ENCODE measurements at places on chromosomes 5 and 9.

- DNase-seq = no peak
Measured at GRCh38 chr9:35557320-35557719, 47.7 kb upstream of the TESK1 start.

DNA sequence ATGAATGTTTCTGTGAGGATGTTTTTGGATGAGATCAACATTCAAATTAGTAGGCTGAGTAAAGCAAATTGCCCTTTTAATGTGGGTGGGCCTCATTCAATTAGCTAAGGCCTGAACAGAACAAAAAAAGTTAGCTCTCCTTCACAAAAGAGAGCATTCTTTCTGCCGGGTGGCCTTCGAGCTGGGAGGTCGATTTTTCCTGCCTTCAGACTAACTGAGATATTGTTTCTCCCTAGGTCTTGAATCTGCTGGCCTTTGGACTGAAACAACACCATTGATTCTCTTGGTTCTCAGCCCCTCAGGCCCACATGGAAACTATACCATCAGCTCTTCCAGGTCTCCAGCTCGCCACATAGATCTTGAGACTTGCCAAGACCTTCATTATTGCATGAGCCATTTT is 29.1 kb upstream of the FREM1 start:
- DNase-seq = no peak

DNA sequence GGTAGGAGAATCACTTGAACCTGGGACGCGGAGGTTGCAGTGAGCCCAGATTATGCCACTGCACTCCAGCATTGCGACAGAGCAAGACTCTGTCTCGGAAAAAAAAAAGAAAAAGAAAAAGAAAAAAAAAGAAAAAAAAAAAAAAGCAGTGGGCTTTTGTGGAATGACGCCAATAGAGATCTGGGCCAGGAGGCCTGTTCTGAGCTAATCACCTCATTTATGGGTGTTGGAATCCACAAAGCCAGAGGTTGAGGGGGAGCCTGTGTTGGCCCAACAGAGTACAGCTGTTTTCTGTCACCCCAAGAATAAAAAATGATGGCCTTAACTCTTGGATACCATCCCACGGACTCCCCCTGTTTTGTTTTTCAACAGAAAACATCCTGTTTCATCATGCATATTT is 18.5 kb downstream of the OSTF1 start:
- DNase-seq = no peak

GRCh38 chr5:142816531-142817430 is 46.6 kb downstream of the ARHGAP26 start:
- peak; percentile 58 for DNase-seq

DNA sequence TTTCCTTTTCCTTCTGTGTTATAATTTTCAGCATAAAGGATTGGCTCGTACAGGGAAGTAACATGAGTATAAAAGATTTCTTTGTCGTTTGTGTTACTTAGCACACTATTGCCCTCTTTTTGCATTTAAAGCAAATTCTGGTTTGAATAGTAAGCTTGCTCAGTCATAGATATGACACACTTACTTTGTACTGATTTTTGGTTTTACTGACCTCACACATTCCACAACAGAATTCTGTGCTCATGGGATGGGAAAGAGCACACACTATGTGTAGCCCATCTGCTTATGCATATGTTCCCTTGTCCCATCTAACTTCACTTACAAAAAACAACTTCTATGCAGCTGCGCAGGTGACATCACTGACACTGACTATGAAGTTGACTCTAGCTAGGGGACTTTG is 111.9 kb upstream of the MTAP start:
- DNase-seq = no peak

DNA sequence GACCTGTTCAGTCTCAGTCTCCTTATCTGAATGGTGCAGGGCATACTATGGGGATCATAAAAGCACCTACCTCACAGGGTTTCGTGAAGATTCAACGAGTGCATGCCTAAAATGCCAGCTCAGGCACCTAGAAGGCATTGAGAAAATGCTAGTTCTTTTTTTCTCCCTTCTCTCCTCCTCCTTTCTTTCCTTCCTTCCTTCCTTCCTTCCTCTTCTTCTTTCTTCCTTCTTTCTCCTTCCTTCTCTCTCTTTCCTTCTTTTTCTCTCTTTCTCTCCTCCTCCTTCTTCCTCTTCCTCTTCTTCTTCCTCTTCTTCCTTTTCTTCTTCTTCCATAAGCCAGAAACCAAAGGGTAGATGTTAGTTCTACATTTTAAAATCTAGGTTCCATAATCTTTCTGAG is 12.3 kb upstream of the RAB14 start:
- no peak for DNase-seq

DNA sequence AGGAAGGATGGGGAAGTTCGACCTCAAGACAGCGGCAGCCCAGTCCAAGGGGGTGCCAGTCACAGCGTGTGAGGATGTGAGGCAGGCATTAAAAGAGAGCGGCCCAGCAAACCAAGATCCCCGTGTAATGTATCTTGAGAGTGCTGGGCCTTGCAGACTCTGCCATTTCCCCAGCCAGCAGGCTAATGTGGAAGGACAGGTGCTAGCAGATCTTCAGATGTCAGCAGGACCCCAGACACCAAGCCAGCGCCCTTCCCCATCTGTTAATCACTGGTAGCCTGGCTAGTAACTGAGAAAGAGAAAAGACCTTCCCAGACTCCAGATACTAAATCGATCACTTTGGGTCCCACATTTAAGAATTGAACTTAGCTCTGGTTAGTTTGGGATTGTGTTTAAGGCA is 62.2 kb downstream of the NTRK2 start:
- no peak for DNase-seq

DNA sequence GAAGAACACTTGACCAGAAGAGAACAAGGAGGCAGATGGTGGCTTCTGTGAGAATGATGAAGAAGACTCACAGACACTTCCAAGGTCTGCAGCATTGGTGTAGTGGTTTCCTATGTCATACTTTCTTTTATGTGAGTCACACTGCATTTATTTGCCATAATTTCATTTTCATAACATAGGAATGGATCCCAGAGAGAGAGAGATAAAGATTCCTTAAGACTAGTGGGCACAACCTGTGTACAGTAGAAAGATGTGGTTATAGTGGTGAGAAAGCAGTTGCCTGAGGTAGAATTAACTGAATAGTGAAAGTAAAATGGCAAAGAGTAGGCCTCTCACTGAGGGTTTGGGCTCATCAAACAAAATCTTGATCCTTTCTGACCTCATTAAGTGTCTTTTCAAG is 7.6 kb upstream of the CCDC152 start:
- DNase-seq = no peak

DNA sequence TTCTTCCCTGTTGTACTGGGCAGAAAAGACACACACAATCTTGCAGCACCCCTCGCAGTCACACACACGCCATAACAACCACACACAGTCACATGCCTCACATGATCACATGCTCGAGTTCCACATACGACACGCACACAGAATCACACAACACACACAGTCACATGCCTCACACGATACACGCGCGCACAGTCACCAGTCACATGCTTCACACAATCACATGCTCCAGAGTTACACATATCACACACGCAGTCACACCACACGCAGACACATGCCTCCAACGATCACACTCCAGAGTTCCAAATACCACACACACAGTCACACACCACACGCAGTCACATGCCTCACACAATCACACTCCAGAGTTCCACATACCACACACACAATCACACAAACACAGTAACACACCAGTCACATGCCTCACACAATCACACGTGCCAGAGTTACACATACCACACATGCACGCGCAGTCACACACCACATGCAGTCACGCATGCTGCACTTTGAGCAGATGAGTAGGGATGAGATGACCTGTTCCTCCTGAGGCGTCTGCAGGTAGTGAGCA is 49.0 kb upstream of the LRRC14B start:
- no peak for DNase-seq

GRCh38 chr5:5242056-5242455 is 101.9 kb downstream of the ADAMTS16 start:
- no peak for DNase-seq

- DNase-seq = no peak
Measured at GRCh38 chr5:36721664-36722235, 115.3 kb downstream of the SLC1A3 start.

DNA sequence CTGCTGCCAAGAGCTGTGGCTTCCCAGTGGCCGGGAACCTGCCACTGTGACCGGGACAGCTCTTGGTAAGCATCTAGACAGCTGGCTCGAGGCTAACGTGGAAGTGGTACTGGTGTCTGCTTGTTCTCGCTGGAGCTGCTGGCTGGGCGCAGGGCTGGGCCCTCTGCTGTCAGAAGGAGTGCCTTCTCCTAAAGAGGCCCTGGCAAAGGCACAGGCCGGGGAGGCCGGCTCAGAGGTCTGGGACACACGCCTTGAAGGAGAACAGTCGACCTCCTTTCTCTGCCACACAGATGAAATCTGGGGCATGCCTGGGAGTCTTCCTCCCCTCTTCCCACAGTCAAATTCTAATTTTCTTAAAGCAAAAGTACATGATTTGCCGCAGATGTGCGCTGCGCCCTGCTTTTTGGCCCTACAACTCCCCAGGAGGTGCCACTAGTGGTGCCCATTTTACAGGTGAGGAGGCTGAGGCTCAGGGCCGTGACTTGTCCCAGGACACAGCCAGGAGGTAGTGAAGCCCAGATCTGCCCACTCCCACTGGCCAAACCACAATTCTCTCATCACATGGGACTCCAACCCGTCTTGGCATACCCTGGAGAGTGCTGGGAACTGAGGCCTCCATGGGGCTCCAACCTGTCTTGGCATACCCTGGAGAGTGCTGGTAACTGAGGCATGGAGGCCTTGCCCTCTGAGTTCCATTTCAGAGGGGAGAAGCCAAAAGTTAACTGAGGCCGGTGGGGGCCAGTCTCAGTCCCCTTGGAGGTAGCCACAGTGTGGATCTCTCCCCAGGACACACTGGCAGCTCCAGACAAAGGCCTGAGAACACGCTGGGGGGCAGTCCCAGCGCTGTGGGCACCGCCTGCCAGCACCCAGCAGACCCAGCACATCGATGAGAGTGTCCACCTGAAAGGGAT is 12.0 kb upstream of the RXRA start:
- no peak for DNase-seq

DNA sequence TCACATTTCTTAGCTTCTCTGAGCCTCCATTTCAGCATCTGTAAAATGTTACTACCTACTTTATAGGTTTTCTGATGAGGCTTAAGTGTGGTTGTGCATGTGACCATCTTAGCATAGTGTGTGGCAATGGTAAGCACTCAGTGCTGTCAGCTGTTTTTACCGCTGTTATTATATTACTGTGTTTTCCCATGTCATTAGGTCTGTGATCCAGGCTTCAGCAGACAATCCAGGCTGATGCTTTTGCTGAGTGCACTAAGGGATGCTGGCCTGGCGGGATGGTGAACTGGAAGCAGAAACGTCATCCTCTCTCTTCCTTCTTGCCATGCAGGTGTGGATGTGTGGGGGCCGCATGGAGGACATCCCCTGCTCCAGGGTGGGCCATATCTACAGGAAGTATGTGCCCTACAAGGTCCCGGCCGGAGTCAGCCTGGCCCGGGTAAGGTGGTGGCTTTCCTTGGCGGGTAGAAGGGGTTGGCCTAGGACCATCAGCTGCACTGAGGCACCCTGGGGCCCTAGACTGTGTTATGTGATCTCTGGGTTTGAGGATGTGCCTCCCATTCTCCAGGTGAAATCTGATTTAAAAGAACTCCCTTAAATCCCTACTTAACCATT is 41.9 kb upstream of the SAP30L start:
- no peak for DNase-seq

DNA sequence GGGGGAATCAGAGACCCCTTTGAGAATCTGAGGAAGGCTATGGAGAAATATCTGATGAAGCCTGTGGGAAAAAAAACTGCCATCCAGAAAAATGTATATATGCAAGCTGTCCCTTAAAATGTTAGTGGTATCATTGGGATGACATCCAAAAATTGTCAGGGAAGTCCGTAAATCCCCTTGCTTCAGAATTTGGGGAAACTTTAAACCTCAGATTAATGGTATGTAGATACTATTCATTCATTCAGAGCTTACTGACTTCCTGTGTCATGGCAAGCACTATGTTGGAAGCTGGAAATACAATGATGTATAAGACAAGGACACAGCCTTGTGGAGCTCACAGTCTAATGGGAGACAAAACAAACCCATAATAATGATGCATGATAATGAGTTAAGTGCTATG is 10.9 kb upstream of the MOB3B start:
- no peak for DNase-seq

DNA sequence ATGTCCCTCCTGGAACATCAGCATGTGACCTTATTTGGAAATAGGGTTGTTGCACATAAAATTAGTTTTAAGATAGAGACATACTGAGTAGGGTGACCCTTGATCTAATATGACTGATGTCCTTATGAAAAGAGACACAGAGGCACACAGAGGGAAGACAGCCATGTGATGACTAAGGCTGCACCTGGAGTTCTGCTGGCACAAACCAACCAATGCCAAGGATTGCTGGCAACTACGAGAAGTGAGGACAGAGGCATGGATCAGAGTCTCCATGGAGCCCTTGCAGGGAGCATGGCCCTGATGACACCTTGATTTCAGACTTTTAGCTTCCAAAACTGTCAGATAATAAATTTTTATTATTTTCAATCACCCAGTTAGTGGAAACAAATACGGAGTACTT is 101.9 kb downstream of the FBXL7 start:
- no peak for DNase-seq

- peak; percentile 41 for DNase-seq
Measured at GRCh38 chr5:151448038-151448985, 909 bp downstream of the SLC36A1 start.

GRCh38 chr9:132519033-132519432 is 63.4 kb upstream of the BARHL1 start:
- no peak for DNase-seq

GRCh38 chr5:95823738-95824609 is 1.4 kb upstream of the GLRX start:
- peak; percentile 72 for DNase-seq

DNA sequence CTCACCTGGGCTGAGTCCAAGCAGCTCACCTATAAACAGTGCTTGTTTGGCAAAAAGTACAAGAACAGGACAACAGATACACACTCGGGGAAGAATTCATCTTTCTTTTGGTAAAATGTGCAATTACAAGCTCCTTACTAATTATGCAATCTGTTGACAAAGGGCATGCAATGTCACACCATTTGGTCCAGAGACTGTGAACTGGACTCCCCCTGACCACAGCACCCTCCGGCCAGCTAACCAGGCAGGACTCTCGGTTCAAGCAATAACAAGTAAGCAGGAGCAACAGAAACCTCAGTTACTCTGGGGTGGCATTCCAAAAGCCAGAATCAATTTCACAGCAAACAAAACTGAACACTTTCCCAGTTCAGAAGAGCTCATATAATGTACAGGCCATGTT is 113.8 kb downstream of the GNAQ start:
- DNase-seq = no peak

GRCh38 chr9:131361202-131361833 is 32.6 kb upstream of the PRRC2B start:
- no peak for DNase-seq

Measured in urothelium cell line (cell line).